ENCODE measurements at places on chromosomes 6 and 20.
A peak's percentile ranks its signal among the peaks of the same experiment; 100 is the strongest.

- DNase-seq = peak; percentile 25
These were observed at the start of gene METTL24 for GRCh38 chr6:110357664-110358552. Gene METTL24, minus strand, starts transcription at chr6:110358349. Its CDS starts 77 bp downstream, at chr6:110358272.

DNA sequence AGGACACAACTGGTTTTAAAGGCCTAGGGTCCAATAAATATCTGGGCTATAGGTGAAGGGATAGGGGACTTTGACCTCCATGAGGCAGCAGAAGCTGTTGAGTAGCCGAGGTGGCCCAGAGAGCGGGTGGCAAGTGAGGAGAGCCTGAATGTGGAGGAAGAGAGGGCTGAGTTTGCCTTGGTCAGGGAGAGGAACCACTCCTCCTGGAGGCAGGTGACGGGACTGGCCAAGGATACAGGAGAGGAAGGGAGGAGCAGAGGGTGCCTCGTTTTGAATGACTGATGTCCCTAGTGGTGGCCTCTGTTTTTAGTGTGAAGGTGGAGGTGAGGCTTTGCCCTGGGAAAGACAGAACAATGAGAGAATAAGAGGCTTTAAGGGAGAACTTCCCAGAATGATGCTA lies 19.1 kb upstream of the AAR2 start:
- DNase-seq = no peak

DNA sequence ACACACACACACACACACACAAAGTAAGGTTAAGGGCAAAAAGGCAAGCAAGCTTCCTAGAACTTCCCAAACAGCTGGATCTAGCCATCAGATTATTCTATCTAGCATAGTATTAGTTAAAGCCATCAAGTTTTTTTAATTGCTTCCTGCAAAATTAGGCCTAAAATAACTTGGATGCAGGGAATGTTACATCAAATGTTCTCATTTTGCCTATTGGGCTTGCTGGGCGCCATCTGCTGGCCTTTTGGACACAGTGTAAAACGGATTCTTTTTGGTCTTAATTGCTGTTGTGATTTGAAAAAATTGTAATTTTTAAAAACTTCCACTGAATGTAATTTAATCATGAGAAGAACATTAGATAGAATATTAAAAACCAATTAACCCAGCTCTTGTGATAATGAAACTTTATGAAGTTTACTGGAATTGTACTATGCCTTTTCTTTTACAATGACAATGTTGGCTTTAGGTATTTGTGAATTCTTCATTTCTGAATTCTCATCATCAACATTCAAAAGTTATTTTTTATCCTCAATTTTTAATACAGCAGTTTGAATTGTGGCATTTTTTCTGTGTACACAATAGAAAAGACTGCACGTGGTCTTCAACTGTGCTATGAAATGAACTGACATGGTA lies 6.8 kb downstream of the MKKS start:
- no peak for DNase-seq

DNA sequence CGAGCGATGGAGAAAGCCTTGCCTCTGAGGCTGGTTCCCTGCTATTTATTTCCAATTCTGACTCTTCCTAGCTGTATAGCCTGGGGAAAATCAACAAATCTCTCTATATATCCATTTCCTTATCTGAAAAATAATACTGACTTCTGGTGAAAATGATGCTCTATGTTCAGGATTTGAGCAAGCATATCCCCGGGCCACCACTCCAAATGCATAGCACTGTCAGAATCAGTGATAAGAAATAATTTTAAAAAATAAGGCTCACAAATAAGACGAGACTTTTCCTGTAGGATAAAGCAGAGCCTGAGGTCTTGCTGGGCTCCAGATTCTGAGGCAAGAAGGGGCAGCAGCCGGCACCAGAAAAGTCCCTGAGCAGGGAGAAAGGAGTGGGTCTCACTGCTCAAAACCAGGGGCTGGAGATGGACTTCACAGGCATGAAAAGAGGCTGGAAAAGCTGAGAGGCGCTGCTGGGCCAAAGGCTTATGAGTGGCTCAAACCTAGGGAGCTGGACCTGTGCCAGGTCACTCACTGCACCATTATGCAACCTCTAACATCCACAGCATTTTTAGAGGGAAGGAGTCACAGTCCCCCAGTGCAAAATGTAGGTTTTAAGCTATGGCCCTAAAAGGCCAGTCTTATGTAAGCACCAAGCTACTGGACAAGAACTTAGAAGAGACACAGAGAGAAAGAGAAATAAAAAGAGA lies 48.1 kb upstream of the SLC17A4 start:
- DNase-seq = no peak

- DNase-seq = no peak
These were observed 612.3 kb downstream of the UTRN start for GRCh38 chr6:144897441-144897921.

DNA sequence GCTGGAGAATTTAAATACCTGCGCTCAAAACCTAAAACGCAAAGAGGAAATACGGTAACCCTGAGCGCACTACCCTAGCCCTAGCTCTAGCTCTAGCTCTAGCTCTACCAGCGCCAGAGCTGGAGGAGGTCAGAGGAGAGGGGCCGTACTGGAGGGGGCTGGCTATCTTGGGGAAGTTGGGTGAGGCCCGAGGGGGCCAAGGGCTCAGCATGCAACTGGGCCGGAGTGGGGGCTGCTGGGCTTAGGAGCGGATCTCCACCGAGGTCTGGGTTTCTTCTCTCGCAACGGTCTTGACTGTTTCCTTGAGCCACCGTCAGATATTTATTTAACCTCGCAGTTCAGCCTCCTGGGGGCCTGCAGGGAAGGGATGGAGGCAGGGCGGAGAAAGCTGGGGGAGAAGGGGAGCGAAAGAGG lies 91.0 kb downstream of the NCR2 start:
- DNase-seq = no peak

- peak; percentile 41 for DNase-seq
These were observed 104.9 kb upstream of the NXT1 start for GRCh38 chr20:23245553-23246181.

- DNase-seq = no peak
These were observed 588.7 kb downstream of the UTRN start for GRCh38 chr6:144873623-144874378.

- DNase-seq = no peak
These were observed 59.2 kb upstream of the EYA2 start for GRCh38 chr20:46835418-46835817.

DNA sequence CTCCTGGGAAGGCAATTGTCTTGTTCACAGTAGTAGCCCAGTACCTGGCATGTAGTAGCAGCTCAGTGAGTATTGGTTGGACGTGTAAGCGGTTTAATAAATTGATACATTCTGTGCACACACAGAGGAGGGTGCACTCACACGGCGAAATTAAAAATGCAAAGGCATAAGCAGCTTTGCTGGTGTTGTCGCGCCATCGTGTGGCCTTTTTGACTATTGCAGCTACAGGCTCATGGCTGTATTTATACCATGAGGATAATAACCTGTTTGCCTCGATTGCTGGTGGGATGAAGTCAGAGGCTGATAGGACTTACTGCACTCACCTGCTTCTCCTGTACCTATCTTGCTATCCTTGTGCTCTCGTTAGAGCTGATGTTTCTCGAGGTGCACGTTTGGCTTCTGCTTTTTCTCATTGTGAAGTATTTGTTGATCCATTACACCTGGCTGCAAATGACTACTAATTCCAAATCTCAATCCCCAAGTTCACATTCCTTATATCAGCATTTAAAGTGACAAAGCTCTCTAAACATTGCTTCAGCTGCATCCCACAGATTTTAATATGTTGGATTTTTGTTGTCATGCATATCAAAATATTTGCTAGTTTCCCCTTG lies 61.5 kb downstream of the TBXT start:
- DNase-seq = peak; percentile 10

- DNase-seq = no peak
These were observed 12.5 kb upstream of the POU3F2 start for GRCh38 chr6:98821756-98822405.

DNA sequence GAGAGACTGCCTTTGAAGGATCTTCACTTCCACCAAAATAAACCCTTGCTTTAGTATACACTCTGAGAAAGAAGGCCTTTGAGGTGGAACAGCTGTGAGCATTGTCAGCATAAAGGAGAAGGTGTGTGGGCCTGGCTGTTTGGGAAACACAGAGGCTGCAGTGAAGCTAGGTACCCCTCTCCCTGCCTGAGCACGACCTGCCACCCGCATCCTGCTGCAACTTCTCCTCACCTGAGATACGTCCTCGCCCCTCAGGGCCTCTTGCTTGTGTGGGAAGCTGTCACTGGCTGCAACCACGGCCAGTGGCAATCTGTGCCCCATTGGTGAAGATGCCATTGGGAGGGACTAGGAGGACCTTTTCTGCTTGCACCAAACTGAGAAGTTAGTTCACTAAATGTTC lies 307.9 kb downstream of the KIF16B start:
- DNase-seq = no peak

DNA sequence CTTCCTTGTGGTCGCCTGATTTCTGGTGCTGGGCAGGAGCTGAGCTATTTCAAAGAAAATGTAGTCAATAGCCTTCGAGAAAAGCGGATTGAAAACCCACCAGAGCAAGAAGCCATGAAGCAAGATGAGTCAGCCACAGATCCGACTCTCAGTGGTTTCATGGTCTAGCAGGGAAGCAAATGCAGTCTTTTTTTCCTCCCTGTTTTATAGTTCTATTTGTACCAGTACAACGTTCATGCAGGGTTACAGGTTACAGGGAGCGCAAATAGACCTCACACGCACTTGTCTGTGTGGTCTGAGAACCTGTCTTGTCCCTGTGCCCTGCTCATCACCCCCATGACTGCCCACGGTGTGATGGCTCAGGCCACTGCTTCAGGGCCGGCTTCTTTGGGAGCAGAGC lies 309.8 kb upstream of the SUPT3H start:
- DNase-seq = no peak

GRCh38 chr6:35391240-35391968 lies 49.0 kb downstream of the PPARD start:
- DNase-seq = no peak

GRCh38 chr6:152257581-152257980 lies 379.6 kb downstream of the SYNE1 start:
- no peak for DNase-seq

- DNase-seq = no peak
These were observed 122.9 kb upstream of the MMS22L start for GRCh38 chr6:97405818-97406409.

GRCh38 chr20:21921251-21921650 lies 215.8 kb downstream of the PAX1 start:
- no peak for DNase-seq

DNA sequence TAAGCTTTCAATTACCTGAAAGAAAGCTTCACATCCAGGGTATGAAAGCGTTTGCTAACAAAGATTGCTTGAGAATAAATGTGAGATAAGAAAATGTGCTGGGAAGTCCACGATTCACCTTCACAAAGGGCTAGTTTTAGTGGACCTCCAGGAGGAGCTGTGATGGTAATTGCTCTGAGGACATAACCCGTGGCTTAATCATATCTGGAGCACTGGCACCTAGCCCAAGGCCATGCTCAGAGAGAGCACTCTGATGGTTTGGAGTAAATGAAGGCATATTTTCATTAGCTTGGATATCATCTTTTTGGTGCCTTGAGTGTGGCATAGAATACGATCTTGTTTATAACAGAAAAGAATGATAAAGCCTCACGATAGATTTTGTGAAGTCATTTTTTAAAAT lies 46.9 kb upstream of the BACH2 start:
- DNase-seq = no peak

- DNase-seq = peak; percentile 83
These were observed 13.8 kb upstream of the TLDC2 start for GRCh38 chr20:36861875-36862801.

DNA sequence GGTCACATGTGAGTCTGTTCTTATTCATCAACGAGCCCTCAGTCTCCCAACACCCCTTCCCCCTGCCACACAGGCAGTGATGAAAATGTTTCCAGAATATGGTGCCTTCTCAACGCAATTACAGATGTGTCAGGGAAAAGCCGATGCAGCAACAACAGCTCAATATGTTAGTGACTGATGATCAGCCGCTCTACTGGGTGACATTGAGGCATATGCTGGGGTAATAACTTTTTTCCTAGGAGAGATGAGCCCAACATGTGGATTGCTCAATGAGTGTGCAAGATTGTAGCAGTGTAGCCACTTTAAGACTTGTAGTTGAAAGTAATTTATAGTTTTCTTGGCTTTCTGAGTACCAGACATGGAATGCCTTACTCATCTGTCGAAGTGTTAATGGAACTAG lies 49.4 kb downstream of the DTD1 start:
- DNase-seq = no peak

- DNase-seq = no peak
These were observed 247.7 kb upstream of the HSF2 start for GRCh38 chr6:122151763-122152162.

DNA sequence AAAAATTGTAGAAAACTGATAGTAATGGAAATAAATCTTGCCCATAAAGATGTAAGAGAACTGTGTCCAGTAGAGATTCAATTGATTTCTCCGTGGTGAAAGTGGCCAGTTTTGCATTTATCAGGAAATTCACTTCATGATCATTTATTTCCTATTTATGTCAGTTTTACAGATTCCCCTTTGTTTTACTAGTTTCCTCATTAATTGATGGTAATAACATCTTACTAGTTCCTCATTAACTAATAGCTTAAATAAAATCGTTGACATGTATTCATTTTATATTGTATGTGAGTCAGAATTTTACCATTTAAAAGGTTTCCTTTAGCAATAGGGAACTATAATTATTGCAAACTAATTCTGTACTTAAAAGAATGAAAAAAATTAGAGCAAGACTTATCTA lies 99.8 kb upstream of the ADGRF1 start:
- DNase-seq = no peak

- no peak for DNase-seq
These were observed 100.4 kb upstream of the MLN start for GRCh38 chr6:33904050-33904746.

GRCh38 chr20:44075191-44075949 lies 111.6 kb downstream of the JPH2 start:
- DNase-seq = no peak

GRCh38 chr20:15582146-15582760 lies 991.0 kb downstream of the KIF16B start:
- DNase-seq = no peak

- no peak for DNase-seq
These were observed 174.0 kb downstream of the BCKDHB start for GRCh38 chr6:80280262-80281010.

DNA sequence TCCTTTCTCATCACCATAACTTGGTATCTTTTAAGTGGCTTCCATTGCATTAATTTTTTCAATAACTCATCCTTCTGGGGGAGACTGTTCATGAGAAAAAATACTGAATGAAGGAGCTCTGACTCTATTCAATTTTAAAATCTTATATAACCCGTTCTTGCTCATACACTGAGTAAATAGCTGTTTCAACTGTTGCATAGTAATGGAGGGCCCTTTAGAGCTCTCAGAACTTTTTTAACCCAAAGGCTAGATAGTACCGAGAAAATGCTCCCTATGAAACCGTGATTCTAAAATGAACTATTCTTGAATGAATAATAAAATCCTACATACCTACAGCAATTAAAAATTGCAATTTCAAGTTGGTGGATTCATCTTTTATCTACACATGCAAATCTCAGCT lies 5.3 kb downstream of the SLC2A12 start:
- no peak for DNase-seq

All from frontal cortex (tissue), 4 donors.